Esophagus squamous epithelium (tissue), 5 donors: ENCODE measurements at places on chromosomes 1 and 21.

DNA sequence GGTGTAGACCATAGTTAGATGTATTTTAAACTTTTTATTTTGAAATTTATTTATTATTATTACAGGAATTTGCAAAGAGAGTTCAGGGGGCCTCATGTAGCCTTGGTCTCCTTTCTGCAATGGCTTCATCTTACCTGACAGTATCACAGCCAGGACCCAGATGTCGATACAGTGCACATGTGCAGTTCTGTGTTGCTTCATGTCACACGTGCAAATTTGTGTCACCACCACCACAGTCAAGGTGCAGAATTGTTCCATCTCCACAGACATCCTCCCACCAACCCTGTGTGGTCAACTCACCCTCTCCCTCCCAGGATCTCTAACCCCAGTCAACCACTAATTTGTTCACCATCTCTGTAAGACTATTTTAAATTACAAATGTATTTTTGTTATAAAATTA is 184.5 kb downstream of the CAMTA1 start:
- DNase-seq, result no peak

DNA sequence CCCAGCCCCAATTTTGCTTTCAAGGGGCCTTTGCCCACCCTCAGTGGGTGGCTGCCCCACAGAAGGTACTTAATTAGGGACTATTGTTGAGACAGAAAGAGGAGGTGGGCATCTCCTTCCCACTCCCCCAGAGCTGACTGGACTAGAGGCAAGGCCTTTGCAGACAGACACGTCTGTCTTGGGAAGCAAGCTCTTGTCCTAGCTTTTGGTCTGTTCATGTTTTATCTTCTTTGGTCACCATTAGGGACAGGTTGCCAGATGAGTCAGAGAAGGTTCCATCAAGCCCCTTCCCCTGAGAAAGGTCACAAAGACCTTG is 27.7 kb downstream of the PTAFR start:
- DNase-seq, result no peak

DNA sequence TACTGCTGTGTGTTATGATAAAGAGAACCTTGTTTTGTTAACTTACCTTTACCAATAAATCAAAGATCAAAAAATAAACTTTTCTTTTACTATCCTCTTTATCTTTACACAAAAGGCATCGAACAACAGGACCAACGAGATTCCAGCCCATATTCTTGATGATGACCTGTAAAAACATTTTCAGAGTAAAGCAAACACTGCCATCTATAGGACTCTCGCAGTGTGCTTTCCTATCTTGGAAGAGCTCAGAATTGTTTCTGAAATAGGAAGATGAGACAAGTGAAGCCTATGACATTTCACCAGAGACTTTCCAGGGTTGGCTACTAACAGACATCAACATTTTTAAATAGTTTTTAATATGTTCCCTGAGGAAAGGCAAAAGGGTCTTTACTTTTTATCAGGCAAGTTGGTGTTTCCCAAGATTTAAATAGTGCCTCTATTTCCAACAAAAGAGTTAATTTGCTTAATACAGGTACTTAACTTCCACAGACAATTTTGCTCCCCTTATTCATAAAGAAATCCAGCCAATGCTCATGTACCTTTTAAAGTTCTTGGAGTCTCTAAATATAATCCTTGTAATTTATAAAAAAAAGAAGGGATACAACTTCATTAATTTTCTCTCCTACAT is 7.3 kb downstream of the GLMN start:
- no peak for DNase-seq

- no peak for DNase-seq
Measured at GRCh38 chr1:59827055-59827643, 12.4 kb downstream of the HOOK1 start.

GRCh38 chr1:84001501-84001900 is 2.6 kb upstream of the TTLL7 start:
- DNase-seq, result no peak

GRCh38 chr1:2460203-2460602 is 15.9 kb upstream of the PLCH2 start:
- no peak for DNase-seq

DNA sequence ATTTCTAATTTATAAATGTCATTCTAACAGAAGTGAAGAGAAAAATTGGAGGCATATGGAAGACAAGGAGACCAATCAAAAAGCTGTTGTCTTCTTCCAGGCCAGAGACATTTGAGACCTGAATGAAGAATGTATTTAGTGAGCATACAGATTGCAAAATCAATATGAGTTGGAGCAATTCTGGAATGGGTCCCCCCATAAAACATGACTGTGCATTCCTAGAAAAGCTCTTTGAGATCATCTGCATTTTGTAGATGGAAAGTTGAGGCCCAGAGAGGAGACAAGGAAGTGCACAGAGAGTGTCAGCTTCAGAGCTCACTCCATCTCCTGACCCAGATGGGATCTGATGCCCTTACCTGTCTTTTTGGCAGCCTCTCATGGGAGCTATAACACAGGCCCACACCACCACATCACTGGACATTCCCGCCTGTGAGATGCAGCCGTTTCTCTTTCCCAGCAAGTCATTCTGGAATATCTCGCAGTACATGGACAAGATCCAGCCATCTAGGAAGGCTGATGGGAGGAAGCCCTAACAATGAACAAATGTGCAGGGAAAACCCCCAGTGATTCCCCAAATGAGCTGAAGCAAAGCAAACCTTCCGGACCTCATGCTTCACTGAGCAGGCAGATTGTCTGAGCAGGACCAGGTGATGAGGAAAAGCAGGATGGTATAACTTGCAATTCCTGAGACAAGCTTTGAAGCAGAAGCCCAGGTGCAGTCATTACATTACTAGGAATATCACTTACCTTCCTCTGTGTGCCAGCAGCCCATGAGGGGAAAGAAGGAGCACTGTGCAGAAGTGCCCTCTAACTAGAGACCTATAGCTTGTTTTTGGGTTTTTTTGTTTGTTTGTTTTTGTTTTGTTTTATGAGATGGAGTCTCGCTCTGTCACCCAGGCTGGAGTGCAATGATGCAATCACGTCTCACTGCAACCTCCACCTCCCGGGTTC is 445.6 kb downstream of the PLPP3 start:
- no peak for DNase-seq

- no peak for DNase-seq
Measured at GRCh38 chr1:38624336-38625039, 235.1 kb downstream of the RRAGC start.

DNA sequence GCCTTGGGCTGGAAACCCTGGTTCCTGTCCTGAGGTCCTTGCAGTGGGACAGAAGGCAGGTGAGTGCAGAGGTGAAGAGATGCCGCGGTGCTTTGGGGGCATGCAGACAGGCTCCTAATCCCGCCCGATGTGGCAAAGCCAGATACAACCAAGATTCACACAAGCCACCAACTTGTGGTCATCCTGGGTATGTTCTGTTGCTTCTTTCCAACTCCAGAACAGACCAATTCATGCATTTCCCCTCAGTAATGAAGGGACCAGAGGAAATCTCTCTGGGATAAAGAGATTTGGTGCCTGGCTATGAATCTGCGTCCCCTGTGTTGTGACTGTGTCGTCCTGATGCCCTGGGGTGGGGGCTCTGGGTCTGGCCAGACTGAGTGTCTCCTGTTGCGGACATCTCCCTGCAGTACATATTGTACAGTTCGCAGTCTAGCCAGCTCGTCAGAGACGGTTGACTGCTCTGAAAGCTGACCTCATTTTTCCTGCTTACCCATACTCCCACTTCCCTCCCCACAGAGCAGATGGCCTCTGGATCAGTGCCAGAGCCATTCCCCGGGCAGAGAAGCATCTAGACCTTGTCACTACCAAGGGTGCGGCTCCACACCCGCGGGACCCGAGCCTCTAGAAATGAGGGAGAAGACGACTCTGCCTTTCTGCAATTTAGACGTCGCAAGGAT is 216.3 kb downstream of the KIF26B start:
- DNase-seq, result no peak

- no peak for DNase-seq
Measured at GRCh38 chr1:89746424-89747149, 74.2 kb upstream of the LRRC8D start.

- no peak for DNase-seq
Measured at GRCh38 chr1:67355745-67356424, 48.2 kb downstream of the IL12RB2 start.

DNA sequence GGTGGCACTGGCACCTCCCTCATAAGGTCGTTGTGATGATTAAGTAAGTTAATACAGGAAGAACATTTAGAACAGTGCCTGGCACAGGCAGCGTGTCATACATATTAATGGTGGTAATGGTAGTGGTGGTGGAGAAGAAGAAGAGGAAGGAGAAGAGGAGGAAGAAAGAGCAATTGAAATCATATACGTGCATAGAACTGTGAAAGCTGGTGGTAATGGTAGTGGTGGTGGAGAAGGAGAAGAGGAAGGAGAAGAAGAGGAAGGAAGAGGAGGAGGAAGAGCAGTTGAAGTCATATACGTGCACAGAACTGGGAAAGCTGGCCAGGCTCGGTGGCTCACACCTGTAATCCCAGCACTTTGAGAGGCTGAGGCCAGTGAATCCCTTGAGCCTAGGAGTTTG is 121.3 kb upstream of the HOOK1 start:
- no peak for DNase-seq

- no peak for DNase-seq
Measured at GRCh38 chr1:63674865-63675419, 81.7 kb downstream of the PGM1 start.

DNA sequence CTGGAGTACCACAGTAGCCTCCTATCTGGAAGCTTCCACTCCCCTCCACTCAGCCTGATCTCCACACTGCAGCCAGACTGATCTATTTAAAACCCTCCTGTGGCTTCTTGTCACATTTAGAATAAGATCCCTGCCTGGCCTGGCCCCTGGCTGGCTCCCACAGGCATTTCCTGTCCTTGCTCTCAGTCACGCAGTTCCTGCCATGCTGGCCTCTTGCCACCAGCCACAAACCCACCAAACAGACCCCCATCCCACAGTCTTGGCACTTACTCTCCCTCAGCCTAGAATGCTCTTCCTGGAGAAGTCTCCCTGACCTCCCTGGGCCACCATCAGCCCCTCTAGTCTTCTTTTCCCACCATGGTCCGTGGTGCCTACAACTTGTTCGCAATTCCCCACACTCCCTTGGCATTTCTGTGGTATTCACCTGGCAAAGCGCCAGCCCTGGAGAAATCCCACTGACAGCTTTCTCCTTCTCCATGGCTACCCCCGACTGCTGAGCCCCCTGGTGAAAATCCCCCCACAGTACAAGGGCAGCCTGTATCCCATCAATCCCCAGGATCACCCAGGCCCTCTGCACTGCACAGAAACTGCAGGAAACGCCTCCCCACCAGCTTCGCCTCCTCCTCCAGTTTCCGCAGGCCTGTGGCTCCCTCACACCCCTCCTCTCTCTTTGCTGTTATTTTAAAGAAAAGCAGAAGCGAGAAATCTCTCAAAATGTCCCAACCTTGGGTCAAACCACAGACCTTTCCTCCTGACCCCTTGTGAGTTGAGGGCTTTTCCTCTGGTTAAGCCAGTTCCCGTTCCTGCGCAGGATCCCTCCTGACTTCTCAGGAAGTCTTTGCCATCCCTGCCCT is 94.5 kb downstream of the SYT2 start:
- no peak for DNase-seq

GRCh38 chr1:151577173-151577572 is 34.7 kb upstream of the SNX27 start:
- DNase-seq, result no peak
